Activated naive CD4-positive, alpha-beta T cell treated with anti-CD3 and anti-CD28 coated beads for 36 hours (primary cell): ENCODE measurements at places on chromosomes 16 and 17. TPM values are rescaled to one million over a fixed set of nuclear protein-coding genes. Genes with fewer than 3 reads are reported as not detected.

DNA sequence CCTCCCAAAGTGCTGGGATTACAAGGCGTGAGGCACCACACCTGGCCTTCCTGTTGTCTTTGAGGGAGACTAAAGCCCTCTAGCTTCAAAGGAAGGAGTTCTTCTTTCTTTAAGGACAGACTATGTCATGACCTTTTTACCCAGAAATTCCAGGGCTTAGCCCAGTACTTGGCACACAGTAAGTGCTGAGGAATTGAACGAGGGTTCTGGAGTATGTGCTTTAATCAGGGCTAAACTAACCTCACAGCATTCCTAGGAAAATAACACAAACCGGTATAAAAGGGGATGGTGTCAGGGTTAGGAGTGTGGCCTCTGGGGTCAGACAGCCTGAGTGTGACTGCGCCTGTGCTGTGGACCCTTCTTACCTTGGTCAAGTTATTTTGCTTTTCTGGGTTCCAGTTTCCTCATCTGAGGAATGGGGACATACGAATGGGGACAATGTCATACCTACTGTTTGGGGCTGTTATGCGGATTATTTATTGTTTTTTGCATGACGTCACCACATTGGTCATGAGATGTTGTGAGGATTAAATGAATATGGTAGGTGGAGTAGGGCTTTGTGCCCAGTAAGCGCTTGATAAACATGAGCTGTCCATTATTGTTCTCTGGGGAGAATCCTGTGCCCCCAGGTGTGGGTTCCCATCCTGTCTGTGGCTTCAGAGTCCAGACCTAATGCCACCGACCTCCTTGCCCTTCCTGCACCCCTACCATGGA, 21.9 kb downstream of the KSR1 start:
- peaks cover 94% of the 10 kb centered on the region for H3K4me1 ChIP-seq
- H3K27me3 ChIP-seq: no peaks in the 10 kb centered on the region
- DNase-seq: no peak
- H3K4me3 ChIP-seq: no peak overlapping the region
- H3K27ac ChIP-seq: no peak overlapping the region
- H3K36me3 ChIP-seq: peaks cover 14% of the 10 kb centered on the region

DNA sequence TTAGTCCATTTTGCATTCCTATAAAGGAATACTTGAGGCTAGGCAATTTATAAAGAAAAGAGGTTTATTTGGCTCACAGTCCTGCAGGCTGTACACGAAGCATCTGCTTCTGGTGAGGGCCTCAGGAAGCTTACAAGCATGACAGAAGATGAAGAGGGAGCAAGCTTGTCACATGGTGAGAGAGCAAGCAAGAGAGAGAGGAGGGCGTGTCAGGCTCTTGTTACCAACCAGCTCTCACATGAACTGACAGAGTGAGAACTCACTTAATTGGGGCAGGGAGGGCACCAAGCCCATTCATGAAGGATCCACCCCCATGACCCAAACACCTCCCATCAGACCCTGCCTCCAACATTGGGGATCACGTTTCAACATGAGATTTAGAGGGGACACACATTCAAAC, 1.6 kb downstream of the CHCT1 start:
- H3K27me3 ChIP-seq: no peaks in the 10 kb centered on the region
- H3K27ac ChIP-seq: no peak overlapping the region
- peaks cover 8% of the 10 kb centered on the region for H3K4me1 ChIP-seq
- no peak for DNase-seq
- H3K36me3 ChIP-seq: no peaks in the 10 kb centered on the region
- H3K4me3 ChIP-seq: no peak overlapping the region

GRCh38 chr16:30927789-30928378, 4.5 kb downstream of the FBXL19 start:
- H3K4me3 ChIP-seq: no peak overlapping the region
- peaks cover 14% of the 10 kb centered on the region for H3K4me1 ChIP-seq
- H3K36me3 ChIP-seq: peaks cover 6% of the 10 kb centered on the region

DNA sequence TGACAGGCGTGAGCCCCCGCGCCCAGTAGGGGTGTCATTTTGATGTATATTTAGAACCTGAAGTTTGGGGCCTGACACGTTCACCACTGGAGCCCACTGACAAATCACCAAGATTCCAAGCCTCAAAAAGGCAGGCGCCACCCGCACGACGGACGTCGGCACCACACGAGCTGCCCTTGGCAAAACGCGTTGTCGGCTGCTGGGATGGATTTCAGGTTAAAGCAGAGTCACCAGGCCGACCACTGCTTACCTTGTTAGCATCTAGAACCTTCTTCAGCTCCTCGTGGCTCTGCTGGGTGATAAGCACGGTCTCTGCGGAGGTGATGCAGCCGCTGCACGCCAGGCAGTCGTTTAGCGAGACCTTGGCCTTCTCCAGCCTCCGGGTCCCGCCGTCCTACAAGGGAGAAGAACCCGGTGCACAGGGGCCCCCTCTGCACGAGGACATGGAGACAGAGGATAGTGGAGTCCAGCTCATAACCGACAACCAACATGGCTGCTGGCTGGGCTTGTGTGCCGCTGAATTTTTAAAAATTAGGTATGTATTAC, 3.8 kb downstream of the CIAO3 start:
- peaks cover 19% of the 10 kb centered on the region for H3K4me1 ChIP-seq
- H3K36me3 ChIP-seq: peaks cover 15% of the 10 kb centered on the region
- no peak overlapping the region for H3K4me3 ChIP-seq
- DNase-seq: no peak
- no peaks in the 10 kb centered on the region for H3K27me3 ChIP-seq
- no peak overlapping the region for H3K27ac ChIP-seq

KRT37 gene
- not detected for total RNA-seq

DNA sequence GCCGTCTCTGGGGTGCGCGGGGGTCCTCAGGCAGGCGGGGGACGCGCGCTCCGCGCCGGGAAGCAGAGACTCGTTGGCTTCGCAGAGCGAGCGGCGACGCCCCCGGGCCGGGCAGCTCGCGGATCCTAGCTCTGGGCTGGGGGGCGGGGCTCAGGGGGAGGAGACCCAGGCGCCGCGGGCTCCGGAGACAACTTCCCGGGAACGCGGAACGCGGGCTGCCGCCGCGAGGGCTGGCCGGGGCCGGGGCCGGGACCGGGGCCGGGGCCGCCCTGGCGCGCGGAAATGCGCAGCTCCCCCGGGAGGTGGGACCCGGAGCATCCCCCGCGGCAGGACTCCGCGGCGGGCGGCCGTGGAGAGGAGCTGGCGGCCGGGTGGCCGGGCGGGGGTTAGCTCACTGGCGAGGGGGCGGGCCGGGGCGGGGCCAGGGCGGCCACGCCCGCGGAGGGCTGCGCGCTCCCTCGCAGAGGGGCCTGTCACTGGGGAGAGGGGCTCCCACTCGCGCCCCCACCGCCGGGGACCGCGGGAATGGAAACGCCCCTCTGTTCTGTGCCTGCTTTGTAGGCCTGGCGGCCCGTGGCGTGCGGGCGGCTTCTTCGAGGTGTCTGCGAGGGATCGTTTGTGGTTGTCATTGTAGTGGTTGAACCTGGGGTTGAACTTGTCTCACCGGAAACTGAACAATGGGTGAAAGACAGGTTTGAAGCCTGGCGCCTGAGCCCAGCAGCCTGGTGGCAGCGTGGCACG, at the start of gene GAS7:
TSS of gene GAS7 (minus strand) at position 98 of the 741 bp plus-strand sequence.
- peaks cover 1% of the 10 kb centered on the region for H3K36me3 ChIP-seq
- peaks cover 29% of the 10 kb centered on the region for H3K27me3 ChIP-seq
- peak within 1 kb of the TSS; percentile 44 for H3K4me3 ChIP-seq

GRCh38 chr16:70714581-70715054, 28.8 kb upstream of the MTSS2 start:
- no peaks in the 10 kb centered on the region for H3K4me1 ChIP-seq
- H3K4me3 ChIP-seq: no peak overlapping the region
- H3K27me3 ChIP-seq: no peaks in the 10 kb centered on the region

DNA sequence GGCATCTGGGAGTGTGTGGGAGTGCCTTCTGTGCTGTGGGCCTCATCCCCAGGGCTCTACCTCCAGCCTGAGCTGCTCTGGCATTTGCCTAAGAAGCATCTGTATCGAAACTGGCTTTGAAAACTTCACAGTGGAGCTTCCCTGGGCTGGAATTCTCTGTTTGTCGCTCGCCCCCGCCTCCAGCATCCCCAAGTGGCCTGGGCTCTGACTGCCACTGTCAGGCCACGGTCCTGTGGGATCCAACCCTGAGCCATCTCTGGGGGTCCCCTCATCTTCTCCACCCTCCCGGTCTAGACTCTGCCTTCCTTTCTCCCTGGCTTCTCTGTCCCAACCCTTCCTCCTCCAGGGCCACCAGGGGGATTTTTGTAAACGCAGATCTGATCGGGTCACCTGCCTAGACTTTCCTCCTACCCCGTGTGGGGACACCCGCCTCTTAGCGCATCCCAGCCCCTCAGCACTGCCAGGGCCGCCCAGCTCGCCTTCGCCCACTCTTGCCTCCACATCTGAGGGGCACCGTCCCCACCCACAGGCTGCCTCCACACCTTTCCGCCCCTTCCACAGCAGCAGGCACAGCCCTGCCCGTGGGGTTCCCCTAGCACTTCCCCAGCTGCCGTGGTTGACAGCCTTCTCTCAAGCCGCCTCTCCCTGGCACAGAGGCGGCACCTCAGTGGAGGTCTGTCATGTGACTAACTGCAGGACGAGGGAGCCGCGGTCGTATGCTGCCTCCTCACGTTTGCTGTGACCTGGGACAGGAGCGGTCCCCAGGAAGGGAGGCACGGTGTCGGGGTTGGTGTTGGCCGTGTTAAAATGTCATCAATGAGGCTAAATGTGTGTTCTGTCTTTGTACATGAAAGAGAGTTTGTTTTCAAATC, 12.0 kb downstream of the TBC1D24 start:
- peak; percentile 94 for DNase-seq
- peaks cover 16% of the 10 kb centered on the region for H3K4me1 ChIP-seq
- H3K36me3 ChIP-seq: peaks cover 1% of the 10 kb centered on the region

MAF gene
- 6.6 TPM for total RNA-seq

- no peak overlapping the region for H3K4me3 ChIP-seq
- H3K27me3 ChIP-seq: no peaks in the 10 kb centered on the region
- H3K27ac ChIP-seq: peak overlapping the region; percentile 99
- DNase-seq: no peak
- H3K4me1 ChIP-seq: peaks cover 41% of the 10 kb centered on the region
These were observed 5.0 kb downstream of the SOCS1 start for GRCh38 chr16:11250786-11251524.

MYH2 gene
- total RNA-seq: not detected

GRCh38 chr16:72536723-72537435, 364.9 kb upstream of the PMFBP1 start:
- no peak overlapping the region for H3K27ac ChIP-seq
- H3K27me3 ChIP-seq: no peaks in the 10 kb centered on the region
- no peaks in the 10 kb centered on the region for H3K36me3 ChIP-seq
- no peak overlapping the region for H3K4me3 ChIP-seq
- DNase-seq: no peak

DNA sequence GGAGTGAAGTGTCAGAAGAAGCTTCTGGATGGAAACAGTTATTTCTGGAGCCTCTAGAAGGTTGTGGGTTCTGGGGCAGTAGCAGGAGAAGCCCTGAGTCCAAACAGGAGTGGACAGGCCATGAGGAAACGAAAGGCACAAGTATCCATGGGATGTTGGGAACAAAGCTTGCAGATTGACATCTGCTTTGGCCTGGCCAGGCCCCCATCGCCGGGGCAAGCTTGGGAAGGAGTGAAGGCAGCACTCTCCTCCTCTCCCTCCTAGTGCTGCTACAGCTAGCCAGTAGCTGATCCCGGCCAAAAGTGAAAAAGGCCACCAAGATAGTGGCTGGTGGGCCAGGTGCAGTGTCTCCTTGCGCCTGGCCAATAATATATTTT, 40.4 kb downstream of the B9D1 start:
- H3K4me3 ChIP-seq: no peak overlapping the region
- no peaks in the 10 kb centered on the region for H3K4me1 ChIP-seq
- no peaks in the 10 kb centered on the region for H3K36me3 ChIP-seq

DNA sequence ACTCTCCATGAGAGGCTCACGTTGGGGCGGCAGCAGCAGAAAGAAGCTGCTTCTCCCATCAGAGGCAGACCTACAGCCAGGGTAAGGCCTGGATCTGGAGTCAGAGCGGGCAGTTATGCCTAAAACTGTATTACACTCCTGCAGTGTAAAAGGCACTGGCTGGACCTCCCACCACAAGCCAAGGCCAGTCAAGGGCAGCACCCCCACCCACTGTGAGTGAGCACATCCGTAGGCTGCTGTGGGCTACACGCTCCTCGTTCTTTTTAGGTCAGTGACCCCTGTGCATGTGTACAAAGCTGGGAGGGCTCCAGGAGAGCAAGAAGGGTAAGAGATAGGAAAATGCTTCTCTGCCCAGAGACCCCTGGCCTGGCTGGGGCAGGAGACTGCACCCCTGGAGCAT, 20.7 kb downstream of the DCAKD start:
- no peaks in the 10 kb centered on the region for H3K27me3 ChIP-seq
- H3K4me1 ChIP-seq: no peaks in the 10 kb centered on the region
- peaks cover 27% of the 10 kb centered on the region for H3K36me3 ChIP-seq
- H3K4me3 ChIP-seq: no peak overlapping the region
- DNase-seq: no peak

DNA sequence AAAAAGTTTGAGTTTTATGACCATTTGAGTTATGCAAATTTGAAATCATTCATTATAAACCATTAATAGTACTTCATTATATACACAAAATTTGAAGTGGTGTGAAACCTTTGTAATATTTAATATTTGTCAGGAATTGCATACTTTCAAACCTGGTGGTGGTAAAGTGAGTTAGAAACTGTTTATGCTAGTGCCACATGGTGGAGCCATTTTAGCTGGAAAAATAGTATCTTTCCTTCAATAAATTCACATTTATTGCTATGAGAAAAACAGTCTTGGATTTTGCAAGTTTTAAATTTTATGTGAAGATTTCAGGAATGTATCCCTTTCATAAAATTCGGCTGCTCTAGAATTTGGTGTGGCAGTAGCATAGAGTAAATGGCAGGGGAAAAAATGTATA, 7.3 kb upstream of the BLMH start:
- peaks cover 7% of the 10 kb centered on the region for H3K4me1 ChIP-seq
- H3K27ac ChIP-seq: no peak overlapping the region
- no peaks in the 10 kb centered on the region for H3K36me3 ChIP-seq
- DNase-seq: no peak
- no peaks in the 10 kb centered on the region for H3K27me3 ChIP-seq
- H3K4me3 ChIP-seq: no peak overlapping the region

DNA sequence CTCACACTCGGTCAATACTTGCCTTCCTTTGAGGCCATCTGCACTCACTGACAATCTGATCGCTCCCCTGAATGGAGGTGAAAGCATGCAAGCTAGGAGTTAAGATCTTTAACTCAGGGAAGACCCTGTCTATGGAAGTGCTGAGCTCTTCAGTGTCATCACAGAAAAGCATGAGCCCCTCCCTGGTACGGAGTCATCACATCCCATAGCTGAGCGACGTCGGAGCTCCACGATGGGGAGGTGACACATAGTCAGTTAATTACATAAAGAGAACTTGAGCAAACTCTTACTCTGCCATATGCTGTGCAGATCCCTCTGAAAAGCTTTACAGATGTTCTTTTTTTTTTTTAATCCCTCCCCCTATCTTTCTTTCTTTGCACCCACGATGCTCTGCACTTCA, 463.2 kb downstream of the WWOX start:
- no peak for DNase-seq
- peaks cover 11% of the 10 kb centered on the region for H3K4me1 ChIP-seq
- H3K27ac ChIP-seq: no peak overlapping the region
- H3K36me3 ChIP-seq: peaks cover 1% of the 10 kb centered on the region
- no peak overlapping the region for H3K4me3 ChIP-seq
- H3K27me3 ChIP-seq: no peaks in the 10 kb centered on the region

TPSD1 gene
- not detected for total RNA-seq

- H3K36me3 ChIP-seq: no peaks in the 10 kb centered on the region
- no peak overlapping the region for H3K27ac ChIP-seq
- no peak overlapping the region for H3K4me3 ChIP-seq
- no peak for DNase-seq
These were observed 16.4 kb downstream of the IRX6 start for GRCh38 chr16:55340445-55340844.

FZD2 gene
- not detected for total RNA-seq
